ENCODE measurements at places on chromosomes 3 and 15.

DNA sequence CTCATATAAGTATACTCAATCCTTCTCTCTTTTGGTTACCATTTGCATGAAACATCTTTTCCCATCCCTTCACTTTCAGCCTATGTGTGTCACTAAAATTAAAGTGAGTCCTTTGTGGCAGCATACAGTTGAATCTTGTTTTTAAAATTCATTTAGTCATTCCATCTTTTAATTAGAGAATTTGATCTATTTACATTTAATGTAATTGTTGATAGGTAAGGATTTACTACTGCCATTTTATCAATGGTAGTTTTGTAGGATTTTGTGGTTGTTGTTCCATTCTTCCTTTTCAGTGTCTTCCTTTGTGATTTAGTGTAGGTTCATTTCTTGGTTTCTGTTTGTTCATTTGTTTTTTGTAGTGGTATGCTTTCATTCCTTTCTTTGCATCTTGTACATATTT lies 191.9 kb upstream of the CTNNB1 start:
- no peak for DNase-seq

DNA sequence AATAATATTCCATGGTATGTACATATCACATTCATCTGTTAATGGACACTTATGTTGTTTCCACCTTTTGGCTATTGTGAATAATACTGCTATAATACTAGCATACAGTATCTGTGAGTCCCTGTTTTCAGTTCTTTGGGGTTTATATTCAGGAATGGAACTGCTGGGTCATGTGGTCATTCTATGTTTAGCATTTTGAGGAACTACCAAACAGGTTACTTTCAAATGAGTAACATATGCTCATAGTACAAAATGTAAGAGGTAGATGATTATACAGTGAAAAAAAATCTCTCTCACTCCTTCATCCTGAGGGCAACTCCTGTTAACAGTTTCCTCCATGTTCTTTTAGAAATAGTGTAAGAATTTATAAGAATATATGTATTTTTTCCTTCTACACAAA lies 162.2 kb downstream of the PLD1 start:
- no peak for DNase-seq

- DNase-seq = no peak
Measured at GRCh38 chr3:45320986-45321385, 67.4 kb upstream of the LARS2 start.

DNA sequence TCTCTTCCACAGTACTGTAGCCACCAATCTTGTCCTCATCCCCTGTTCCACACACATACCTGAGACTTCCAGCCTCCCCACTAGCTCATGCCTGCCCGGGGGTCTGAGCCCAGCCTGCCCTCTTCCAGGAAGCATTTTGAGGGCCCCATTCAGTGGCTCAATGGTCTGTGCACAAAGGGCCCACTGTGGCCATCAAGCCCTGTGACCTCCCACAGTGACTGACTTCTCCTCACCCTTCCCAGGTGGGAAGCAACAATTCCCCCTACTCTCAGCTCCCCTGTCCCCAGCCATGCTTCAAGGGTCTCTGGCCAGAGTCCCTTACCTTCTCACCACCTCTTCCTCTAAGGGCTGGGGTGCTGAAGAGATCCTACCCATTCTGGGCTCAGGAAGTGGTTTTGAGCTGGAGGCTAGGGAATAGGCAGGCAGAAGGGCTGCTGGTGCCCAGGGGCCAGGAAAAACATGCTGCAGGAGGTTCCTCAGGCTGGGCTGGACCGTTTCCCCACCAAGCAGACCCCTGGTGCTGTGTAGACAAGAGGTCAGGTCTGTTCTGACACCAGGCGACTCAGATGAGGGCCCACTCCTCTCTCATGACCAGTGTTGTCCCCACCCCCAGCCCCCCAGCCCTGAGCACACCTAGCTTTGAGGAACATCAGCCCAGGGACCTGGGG lies 3.0 kb upstream of the KLF15 start:
- no peak for DNase-seq

DNA sequence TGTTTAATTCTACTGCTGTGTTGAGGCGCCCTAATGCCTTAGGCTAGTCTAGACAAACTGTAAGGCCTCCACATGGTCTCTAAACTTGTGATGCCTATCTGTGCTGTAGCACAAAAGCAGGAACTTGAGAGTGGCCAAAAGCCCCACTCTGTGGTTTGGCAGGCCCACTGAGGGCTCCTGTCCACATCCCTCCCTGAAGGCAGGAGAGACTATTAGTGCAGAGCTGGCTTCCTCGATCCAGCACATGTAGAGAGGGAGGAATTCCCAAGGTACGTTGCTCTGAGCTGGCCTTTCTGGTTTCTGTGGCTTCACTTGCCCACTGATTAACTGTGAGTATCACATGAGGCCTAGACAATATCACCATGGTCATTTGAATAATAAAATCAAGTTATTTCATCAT lies 90.6 kb downstream of the POLR2M start:
- DNase-seq = no peak

DNA sequence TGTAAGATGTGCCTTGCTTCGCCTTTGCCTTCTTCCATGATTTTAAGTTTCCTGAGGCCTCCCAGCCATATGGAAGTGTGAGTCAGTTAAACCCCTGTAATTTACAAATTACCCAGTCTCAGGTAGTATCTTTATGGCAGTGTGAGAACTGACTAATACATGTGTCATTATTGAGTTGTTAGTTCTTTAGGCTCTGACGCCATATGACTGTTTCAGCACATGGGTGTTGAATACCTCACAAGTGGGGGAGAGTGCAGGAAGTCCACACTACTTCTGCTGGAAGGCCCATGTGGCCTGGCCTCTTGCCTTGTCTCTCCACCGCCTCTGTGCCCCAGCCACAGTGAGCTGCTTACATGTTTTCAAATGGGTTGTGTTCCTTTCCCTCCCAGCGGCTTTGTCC lies 28.5 kb downstream of the MFSD1 start:
- DNase-seq = no peak

- no peak for DNase-seq
Measured at GRCh38 chr3:129268396-129268795, 10.3 kb upstream of the HMCES start.

- peak; percentile 83 for DNase-seq
Measured at GRCh38 chr3:194575484-194576210, 57.6 kb downstream of the TMEM44 start.

DNA sequence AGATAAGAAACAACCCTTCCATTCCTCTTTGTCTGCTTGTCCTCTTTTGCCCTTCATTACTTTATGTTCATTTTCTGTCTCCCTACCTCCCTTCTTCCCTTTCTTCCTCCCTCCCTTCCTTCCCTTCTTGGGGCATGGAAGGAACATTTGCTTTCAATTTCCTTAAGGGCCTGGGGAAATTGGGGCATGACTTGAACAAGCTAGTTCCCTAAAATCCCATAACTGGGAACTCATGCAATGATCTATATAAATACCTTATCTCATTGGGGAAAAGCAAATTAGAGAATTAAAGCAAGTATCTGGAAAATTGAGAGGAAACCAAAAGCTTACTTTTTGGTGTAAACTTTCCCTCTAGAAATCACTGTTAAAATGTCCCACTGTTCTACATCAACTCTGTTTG lies 35.7 kb downstream of the BOC start:
- DNase-seq = no peak

- DNase-seq = peak; percentile 44
Measured at GRCh38 chr3:42505849-42506410, 3.5 kb downstream of the VIPR1 start.

DNA sequence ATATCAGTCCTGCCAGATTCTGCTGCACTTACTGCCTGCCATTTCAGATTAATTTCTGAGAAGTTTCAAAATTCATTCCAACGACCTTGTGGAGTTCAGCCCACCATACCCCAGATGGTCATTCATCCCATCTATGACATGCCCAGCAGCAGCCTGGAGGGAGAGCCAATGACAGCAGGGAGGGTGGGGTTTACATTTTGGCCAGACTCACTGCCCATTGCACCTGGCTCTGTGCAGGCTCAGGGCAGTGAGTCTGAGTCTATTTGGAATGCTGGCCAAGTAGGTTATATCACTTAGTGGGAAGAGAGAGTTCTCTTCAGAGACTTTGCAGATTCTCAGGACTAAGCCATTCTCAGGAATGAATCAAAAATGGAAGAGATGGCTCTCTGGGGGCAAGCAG lies 21.5 kb downstream of the SRPRB start:
- DNase-seq = no peak

DNA sequence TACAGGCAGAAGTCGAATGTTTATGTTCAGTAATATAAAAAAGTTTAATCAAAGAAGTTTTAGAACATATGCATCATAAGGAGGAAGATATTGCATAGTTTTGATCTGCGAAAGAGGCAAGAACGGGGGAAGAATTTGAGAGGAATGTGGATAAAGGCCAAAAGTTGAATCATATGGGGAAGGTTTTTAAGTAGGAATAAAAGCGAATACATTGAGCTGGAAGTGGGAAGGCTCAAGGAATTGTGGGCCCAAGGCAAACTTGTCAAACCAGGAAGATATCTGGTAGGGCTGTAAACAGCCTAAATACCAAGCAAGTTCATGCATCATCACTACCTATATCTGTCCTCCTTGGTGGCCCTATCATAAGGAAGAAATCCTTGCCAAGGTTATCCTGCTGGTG lies 186.9 kb downstream of the MAGI1 start:
- no peak for DNase-seq

- no peak for DNase-seq
Measured at GRCh38 chr15:77623755-77624524, 8.8 kb downstream of the LINGO1 start.

DNA sequence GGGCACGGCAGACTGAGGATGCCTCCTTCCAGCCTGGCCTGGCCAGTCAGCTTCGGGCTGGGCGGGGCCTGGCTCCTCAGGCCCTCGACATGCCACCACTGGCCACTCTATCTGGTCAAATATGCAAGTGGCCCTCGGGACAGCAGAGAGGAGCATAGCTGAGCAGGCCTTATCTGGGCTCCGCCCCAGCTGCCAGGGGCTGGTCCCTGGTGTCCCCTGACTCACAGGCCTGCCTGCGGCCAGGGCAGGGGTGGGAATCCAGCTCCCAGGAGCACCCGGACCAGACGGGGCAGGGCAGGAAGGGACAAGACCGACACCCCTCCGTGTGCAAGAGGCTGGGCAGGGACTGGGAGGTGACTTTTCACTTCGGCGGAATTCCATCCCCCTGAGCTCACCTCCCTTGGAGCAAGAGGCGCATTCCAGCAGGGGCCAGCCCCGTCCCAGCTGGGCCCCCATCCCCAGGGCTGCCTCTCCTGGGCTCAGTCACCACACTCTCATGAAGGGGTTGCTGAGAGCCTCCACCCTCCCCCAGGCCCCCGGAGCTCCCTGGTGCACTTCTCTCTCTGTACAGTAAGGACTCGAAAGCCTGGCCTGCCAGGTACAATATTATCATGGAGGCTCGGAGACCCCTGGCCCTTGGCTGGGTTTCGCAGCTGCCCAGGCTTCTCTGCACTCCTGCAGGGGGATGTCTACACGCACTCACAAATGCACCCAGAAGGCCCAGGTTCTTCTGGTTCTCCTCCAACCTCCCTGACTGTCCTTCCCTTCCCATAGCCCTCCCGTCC lies 29.5 kb downstream of the WNT7A start:
- DNase-seq = no peak

GRCh38 chr3:182259579-182259978 lies 533.7 kb upstream of the ATP11B start:
- no peak for DNase-seq
